ENCODE measurements at places on chromosomes 12 and 14. TPM values are rescaled to one million over a fixed set of nuclear protein-coding genes. Genes with fewer than 3 reads are reported as not detected.

PLEK2 gene
- total RNA-seq: 25.3 TPM

MSRB3 gene
- total RNA-seq: 28.1 TPM

HSPB8 gene
- 18.3 TPM for total RNA-seq

ACVR1B gene
- 17.4 TPM for total RNA-seq

LMO3 gene
- total RNA-seq: not detected

TMEM119 gene
- total RNA-seq: 0.06 TPM

NAP1L1 gene
- total RNA-seq: 681 TPM
